ENCODE measurements at places on chromosomes 4 and X.

DNA sequence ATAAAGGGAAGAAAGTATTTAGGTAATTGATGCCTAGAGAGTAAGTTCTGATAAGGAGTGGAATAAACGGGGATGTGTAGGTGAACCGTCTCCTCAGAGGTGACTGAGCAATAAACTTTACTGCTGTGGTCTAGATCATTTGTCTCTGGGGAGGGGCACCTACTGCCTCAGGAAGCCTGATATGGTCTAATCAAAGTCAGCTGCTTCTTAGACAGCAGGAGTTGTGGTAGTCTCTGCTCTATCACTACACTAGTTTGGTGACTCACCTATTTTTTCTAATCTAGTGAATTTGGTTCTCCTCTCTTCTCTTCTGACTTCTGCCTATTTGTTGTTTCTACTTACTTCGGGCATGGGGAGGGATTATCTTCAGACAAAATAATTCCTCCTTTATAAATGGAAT is 95.1 kb upstream of the STIM2 start:
- DNase-seq, result peak; percentile 22

DNA sequence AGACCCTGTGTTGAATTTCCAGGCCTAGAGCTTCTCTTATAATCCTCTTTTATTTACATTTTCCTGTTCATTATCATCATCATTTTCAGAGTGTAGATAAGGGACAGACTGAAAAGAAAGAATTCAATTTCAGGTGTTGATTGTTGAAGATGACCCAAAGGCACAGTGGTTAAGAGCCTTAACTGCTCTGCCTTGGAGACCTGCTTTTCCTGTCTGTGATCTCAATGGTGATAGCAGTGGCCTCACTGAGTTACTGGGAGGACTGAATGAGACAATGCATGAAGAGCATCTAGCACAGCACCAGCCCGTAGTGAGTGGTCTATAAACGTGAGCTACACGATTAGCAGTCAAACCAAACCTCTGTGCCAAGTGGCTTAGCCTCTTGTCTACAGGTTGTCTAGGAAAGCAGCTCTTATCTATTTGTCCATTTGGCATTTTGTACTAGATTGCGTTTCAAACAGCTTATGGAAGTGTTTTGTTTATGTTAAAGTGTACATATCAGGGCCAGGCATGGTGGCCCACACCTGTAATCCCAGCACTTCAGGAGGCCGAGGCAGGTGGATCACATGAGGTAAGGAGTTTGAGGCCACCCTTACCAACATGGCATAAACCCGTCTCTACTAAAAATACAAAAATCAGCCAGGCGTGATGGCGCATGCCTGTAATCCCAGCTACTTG is 41.5 kb downstream of the SETD7 start:
- no peak for DNase-seq

GRCh38 chrX:25144043-25144940 is 128.5 kb upstream of the ARX start:
- peak; percentile 60 for DNase-seq

DNA sequence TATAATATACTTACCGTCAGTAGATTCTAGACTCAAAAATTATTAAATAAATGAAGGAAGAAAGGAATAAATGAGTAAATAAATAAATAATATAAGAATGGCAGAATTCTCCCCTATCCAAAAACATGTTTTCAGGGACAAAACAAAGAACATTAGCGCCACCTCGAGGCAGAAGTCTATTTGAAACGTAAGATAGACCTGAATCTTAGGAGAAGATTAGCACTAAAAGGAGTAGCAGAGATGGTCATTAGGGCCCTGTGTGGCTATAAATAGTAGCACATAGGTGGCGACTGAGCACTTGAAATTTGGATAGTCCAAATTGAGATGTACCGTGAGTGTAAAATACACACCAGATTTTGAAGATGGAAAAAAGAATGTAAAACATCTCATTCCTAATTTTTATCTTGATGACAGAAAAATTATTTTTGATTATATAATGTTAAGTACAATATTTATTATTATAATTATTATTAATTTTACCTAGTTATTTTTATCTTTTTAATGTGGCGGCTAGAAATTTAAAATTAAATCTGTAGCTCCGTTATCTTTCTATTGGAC is 24.3 kb upstream of the SRD5A3 start:
- DNase-seq, result peak; percentile 96

- no peak for DNase-seq
These were observed 118.6 kb downstream of the PALLD start for GRCh38 chr4:168615294-168616065.

DNA sequence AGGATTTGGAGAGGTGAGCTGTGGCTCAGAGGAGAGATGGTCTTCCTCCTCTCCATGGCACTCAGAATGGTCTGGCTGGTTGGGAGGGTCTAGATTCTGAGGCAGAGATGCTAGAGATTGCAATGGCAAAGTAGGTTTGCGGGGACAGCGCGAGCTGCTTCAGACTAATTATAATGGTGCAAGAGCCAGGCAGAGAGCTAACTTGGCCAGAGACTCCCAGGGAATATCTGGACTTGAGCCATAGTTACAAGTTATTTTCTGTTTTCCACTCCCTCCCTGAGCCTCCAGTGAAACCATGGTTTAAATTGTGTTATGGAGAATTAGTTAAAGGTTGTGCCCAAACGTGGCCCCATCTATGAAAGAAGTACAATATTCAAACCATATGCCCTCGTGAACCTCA is 44.7 kb upstream of the ELF2 start:
- no peak for DNase-seq

DNA sequence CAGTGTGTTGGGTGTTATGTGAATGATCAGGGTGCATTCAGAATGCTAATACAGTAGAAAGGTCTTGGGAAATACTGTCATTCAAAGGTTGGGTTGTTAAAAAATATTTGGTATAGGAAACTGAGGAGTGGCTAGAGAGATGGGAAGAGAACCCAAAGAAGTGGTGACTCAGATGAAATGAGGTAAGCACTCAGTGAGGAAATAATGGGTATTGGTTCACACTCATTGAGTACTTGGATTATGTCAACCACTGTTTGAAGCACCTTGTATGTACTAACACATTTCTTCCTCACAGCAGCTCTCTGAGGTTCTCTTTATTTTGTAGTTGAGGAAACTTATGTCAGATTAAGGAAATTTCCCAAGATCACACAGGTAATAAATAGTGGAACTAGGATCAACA is 40.8 kb upstream of the NUDT6 start:
- peak; percentile 45 for DNase-seq

- DNase-seq, result peak; percentile 41
These were observed 42.0 kb downstream of the MAP7D3 start for GRCh38 chrX:136209016-136209738.

GRCh38 chr4:8742546-8742945 is 129.1 kb downstream of the HMX1 start:
- DNase-seq, result no peak

DNA sequence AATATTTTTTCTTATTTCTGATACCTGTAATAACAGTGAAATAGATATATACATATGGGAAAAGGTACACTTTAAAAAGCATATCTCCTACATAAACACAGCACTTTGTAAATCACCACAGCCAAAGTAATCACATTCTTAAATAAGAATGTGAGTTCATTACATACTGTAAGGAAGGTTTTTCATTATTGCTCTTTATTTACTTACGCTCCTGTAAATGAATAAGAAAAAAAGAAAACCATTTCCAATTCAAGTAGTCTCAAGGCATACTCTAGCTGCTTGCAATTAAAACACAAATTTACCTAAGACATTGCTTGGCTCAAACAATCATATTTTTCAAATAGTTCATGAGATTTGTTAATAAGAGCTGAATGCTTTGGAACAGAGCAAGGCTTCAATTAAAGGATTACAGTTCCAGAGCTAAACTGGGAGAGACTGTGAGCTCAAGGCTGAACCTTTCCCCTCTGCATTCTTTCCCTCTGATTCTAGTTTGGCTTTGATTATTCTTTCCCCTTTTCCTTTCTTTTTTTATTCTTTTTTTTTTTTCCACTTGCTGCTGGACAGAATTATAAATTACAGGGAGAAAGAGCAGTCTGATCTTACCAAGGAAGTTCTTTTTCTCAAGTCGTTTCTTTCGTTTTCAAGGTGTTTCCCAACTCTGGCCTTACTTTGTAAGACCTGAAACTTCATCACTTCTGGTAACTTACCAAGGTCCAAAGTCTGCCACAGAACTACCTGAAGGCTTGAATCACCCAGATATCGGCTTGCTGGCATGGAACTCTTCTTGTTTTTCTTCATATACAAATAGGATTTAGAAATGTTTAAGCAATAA is 278.3 kb downstream of the INPP4B start:
- DNase-seq, result no peak

DNA sequence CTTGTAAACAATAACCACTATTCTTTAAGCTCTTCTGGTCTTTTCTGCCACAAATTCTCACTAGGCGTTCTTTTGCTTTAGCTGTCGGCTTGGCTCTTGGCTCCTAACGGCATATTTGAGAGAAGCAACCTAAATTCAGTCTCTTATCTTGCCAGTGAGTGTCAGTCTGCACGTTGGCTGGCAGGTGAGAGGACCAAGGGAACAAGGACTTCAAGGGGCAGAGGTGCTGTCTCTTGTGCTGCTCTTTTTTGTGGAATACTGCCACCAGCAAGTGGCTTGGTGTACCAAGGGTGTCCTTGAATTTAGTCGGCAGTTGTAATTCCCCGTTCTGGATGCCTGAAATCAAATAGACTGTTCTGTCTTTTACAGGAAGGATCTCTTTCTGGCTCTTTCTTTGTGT is 77.8 kb upstream of the SLC4A4 start:
- DNase-seq, result no peak

DNA sequence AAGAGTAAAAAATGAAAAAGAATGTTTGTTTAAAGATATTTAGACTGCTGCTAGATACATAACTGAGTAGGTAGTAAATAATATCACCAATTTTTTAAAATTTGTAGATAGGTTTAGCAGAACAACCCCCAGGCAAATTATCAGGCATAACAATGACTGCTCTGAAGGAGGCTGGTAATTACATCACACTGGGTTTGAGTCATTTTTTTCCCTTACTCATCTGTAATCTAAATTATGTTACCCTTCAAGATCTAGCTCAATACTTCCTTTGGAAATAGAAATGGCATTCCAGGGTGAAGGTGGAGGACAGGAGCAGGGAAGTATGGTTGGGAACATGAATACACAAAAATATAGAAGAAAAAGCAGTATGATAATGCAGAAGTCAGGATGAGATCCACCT is 431.6 kb upstream of the MAOA start:
- no peak for DNase-seq

DNA sequence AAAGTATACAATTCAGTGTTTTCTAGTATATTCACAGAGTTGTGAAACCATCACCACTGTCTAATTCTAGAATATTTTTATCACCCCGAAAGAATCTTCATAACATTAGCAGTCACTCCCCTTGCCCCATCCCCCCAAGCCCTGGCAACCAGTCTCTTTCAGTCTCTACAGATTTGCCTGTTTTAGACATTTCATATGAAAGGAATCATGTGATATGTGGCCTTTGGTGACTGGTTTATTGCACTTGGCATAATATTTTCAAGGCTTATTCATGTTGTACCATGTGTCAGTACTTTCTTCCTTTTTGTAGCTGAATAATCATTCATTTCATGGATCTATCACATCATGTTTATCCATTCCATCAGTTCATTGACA is 371.7 kb downstream of the AFF2 start:
- DNase-seq, result no peak

GRCh38 chr4:174828845-174829701 is at the start of gene GLRA3:
TSS of gene GLRA3 (minus strand) at chr4:174829247. CDS start at chr4:174828811, 436 bp downstream.
- DNase-seq, result peak; percentile 15

- DNase-seq, result no peak
These were observed 607.4 kb upstream of the PITX2 start for GRCh38 chr4:111230265-111230664.

DNA sequence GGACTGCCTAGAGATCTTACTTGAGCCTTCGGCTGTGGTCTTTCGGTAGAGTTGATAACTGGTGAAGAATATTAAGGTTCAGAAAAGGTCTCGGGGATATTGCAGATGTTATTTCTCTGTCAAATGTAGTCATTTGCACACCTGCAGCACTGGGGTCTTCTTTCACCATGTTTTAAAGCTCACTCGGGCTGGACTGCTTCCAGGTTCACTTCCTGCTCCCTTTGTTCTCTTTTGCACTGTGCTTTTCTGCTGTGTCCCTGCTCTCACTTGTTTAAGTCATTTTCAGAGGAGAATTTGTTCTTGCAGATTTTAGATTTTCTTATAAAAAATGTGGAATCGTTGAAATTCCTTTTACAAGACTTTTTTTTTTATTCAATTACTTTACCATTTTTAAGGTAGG is 68.5 kb downstream of the BMPR1B start:
- no peak for DNase-seq

GRCh38 chr4:167903291-167903721 is 189.0 kb upstream of the ANXA10 start:
- no peak for DNase-seq

All from suppressor macrophage treated with lipopolysaccharide for 1 hour (primary cell).